ENCODE measurements at places on chromosomes 7 and 10.
A peak's percentile ranks its signal among the peaks of the same experiment; 100 is the strongest.

GRCh38 chr10:26468291-26468690 lies 30.1 kb downstream of the APBB1IP start:
- DNase-seq = no peak

- DNase-seq = no peak
Observed at GRCh38 chr7:134450294-134451000, 8.5 kb downstream of the AKR1B1 start.

DNA sequence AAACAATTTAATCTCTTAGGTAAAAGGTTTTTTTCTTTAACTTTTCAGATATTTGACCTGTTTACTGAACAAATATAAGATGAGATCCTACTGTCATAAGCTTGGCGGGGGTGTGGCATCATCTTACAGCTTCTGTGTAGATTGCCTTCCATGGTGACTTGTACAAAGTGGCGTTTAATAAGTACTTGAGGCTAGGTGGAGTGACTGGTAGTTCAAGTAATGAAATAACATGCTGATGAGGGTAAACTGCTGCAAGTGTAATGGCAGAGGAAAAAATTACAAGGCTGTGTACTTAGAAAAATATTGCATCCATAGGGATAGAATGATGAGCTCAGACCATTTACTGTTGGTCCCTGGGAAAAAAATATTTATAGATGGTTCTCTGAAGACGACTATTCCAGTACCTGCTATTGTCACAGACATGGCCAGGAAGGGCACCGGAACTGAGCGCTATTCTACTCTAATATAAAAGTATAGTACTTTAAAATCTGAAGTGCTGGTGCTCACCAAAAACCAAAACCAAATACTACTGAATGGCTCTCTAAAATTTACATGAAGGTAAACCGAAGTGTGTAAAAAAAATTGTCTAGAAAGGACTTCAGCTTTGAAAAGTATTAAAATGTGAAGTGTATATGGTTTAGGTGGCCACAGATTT lies 42.4 kb downstream of the DNAH11 start:
- no peak for DNase-seq

DNA sequence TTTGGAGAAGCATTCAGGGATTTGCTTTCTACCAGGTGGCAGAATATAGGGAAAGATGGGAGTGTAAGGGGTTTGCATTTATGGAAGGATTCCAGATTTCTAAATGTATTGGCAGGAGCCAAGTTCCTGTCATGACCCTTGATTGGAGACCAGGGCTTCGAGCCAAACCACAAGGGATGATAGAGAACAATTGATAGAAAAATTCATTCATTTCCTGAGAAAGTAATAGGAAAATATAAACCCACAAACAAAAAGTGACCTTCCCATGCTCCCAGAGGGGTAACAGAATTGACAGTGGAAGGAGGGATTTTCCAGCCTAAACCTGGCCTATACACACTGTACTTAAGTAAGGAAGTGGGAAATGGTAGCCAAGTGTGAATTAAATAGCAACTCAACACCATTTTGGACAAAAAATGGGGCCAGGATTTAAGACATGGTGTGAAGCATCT lies 22.4 kb upstream of the IFIT2 start:
- DNase-seq = no peak

- DNase-seq = peak; percentile 2
Observed at GRCh38 chr10:2232479-2232878, 495.2 kb upstream of the ADARB2 start.

DNA sequence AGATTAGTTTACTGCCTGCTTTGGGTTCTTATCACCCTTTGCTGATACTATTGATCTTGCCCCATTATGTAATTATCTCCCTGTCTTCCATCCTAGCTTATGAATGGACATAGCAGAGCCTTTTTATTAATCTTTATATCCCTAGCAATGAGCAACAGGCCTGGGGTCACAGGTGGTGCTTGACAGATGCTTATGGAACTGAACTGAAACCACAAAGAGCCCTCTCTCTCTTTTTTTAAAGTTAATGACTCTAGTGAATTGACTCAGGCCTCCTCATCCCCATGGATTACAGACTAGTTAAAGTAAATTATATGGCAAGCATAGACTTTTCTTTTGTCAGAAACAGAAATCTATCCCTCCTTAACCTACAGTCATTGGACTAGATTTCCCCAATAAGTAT lies 265.2 kb downstream of the PHTF2 start:
- no peak for DNase-seq

GRCh38 chr10:95335933-95336699 lies 45.3 kb upstream of the PDLIM1 start:
- no peak for DNase-seq

DNA sequence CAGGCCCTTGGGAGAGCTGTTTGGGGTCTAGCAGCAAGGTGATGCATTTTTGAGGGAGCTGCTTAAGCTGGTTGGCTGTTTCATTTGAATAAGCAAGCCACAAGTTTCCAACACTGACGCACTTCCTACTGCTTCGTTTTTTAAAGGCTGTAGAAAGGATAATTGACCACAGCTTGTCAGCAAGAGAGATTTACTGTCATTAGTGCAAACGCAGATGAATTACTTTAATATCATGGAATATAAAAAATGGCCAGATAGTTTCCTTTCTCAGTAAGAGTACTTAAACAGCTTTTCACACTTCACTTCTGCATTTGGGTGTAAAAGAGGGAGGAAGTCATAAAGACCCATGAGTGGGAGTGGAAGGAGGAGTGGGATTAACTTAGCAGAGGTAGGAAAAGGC lies 61.5 kb downstream of the FZD1 start:
- peak; percentile 49 for DNase-seq

GRCh38 chr10:93334901-93335327 lies 147.2 kb downstream of the MYOF start:
- no peak for DNase-seq

All from Kasumi-1 (cell line).